Stimulated activated CD4-positive, alpha-beta T cell treated with anti-CD3 and anti-CD28 coated beads, Interleukin-1b, Interleukin-23, amount 100 ng/mL, for 4 hours (primary cell): ENCODE measurements at places on chromosomes 7 and 10.
A peak's percentile ranks its signal among the peaks of the same experiment; 100 is the strongest.

DNA sequence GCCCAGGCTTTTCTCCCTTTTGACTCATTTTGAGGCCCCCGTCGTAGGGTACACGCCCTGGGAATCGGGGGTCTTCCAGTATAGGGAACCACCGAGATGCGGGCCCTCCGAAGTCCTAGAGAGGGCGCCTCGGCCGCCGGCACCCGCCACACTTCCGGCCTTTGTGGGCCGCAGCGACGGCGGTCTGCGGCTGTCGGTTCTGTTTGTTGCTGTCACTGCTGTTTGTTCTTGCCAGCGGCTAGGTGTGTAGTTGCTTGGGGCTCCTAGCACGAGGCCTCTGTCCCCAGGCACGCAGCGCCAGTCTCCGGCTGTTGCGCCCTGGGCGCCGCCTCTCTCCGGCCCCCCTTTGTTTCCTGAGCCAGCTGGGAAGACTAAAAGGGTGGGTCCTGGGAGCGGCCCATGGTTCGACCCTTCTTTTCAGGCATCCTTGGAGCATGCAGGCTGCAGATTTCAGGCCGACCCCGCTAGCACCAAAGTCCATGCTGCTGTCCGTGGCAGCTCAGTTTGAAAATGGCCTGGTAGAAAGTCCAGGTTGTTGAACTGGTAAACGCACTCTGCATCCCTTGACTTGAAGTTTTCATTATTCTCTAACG, 17.8 kb upstream of the ZKSCAN1 start:
- DNase-seq: peak; percentile 49

GRCh38 chr10:23419655-23420329, 19.1 kb upstream of the OTUD1 start:
- no peak for DNase-seq

DNA sequence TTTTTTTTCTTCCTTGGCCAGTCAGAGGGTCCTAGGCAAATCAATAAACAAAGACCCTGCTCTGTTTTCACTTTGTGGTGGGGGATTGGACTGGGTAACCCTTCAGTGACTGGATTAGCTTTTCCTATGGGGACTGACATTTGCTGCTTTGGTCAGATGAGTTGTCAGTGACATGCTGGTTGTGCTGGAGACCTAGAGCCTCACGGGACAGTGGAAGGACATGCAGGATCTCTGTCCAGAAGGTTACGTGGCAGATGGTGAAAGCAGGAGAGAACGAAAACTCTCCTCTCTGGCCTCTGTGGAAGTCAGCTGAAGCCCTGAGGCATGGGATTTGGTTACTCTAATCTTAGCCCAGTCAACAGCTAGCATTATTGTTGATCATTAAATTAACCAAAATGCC, 90.0 kb upstream of the BMPER start:
- no peak for DNase-seq

DNA sequence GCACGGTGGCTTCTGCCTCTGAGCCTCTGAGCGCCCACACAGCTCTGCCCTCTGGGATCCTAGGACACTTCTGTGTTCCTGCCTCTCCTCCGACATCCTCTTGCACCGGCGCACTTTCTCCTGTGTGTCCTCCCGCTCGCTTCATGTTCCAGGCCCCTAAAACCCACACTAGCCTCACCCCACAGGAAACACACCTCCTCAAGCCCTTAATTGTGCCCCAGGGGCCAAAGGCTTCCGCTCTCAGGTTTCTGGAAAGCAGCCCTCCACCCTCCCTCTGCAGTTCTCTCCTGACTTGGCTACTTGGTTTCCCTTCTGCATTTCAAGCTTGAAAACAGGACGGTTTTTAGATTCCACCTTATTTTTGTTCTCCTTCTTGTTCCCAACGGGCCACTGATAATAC, 7.3 kb downstream of the GFRA1 start:
- no peak for DNase-seq

DNA sequence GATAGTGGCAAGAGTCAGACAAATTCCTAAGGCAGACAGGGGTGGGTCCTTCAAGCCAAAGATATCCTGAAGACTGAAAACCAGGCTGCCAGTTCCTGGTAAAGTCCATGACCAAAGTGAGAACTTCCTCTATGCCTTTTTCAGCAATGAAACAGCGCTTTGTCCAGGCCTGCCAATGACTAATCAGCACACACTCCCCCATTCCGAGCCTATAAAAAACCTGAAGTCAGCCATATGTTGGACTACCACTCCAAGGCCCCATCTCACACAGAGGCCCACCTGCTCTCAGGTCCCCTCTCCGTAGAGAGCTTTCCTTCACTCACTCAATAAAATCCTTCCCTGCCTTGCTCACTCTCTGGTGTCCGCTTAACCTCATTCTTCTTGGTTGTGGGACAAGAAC, 402.2 kb downstream of the ANKRD7 start:
- no peak for DNase-seq

- DNase-seq: no peak
Observed at GRCh38 chr7:23469150-23469960, 936 bp downstream of the IGF2BP3 start.

- DNase-seq: no peak
Observed at GRCh38 chr10:50358925-50359687, 107.8 kb upstream of the ASAH2 start.
